ENCODE measurements at places on chromosomes 6 and 20. TPM values are rescaled to one million over a fixed set of nuclear protein-coding genes. Genes with fewer than 3 reads are reported as not detected.
A peak's percentile ranks its signal among the peaks of the same experiment; 100 is the strongest.

Gene PDE10A
- 0.12 TPM for total RNA-seq

DNA sequence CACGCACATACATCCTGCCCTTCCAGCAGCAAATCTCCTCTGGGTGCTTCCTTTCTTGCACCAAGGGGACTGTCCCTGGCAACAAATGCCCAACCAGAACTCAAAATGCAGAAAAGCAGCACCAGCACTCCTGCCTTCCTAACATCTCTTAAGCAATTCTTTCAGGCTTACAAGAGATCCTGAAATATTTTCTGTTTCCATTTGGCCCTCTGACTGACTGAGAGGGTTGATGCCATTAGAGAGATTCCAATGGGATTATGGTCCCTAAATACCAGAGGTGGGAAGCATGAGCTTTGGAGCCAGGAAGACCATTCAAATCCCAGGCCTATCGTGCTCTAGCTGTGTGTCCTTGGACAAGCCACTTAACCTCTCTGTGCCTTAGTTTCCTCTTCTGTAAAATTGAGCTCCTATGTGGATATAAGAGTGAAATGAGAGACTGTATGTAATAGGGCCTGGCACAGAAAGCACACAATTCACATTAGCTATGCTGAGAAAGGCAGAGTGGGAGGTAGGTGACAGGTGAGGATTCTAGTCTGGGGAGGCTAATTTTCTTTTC, 56.8 kb downstream of the PRDM1 start:
- H3K36me3 ChIP-seq, result no peaks in the 10 kb centered on the region
- H3K27me3 ChIP-seq, result no peaks in the 10 kb centered on the region
- H3K4me1 ChIP-seq, result peaks cover 26% of the 10 kb centered on the region
- no peak overlapping the region for H3K4me3 ChIP-seq
- DNase-seq, result no peak
- peak overlapping the region; percentile 72 for H3K27ac ChIP-seq

Gene CLDN20
- total RNA-seq, result not detected

DNA sequence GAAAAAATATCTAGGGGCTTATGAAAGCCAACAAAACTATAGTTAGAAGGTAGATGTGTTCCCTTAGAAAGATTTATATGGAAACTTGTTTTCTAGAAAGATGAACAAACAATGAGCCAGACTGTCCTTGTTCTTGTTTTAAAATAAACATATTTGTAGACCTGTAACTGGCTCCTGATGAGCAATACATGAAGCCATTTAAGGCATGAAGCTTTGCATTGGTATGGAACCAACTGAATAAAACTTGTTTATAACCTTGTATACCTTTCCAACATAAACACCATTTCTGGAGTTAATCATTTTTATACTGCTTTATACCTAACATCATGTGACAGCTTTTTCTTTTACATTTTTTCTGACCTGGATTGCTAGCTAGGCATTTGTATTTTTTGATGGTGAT, 247.8 kb downstream of the PRL start:
- no peak overlapping the region for H3K27ac ChIP-seq
- H3K4me3 ChIP-seq, result no peak overlapping the region
- no peak for DNase-seq
- no peaks in the 10 kb centered on the region for H3K27me3 ChIP-seq
- peaks cover 23% of the 10 kb centered on the region for H3K4me1 ChIP-seq

Gene CTAGE9
- not detected for total RNA-seq

Gene EBF4
- 4.2 TPM for total RNA-seq

GRCh38 chr6:156617941-156618340, 159.2 kb upstream of the ARID1B start:
- no peaks in the 10 kb centered on the region for H3K36me3 ChIP-seq
- DNase-seq, result no peak
- H3K27ac ChIP-seq, result no peak overlapping the region
- peaks cover 4% of the 10 kb centered on the region for H3K27me3 ChIP-seq
- H3K4me3 ChIP-seq, result no peak overlapping the region

GRCh38 chr20:49619113-49620048, 51.4 kb upstream of the PTGIS start:
- no peak for DNase-seq
- H3K4me1 ChIP-seq, result no peaks in the 10 kb centered on the region
- H3K27me3 ChIP-seq, result peaks cover 7% of the 10 kb centered on the region
- no peak overlapping the region for H3K4me3 ChIP-seq

- no peak overlapping the region for H3K4me3 ChIP-seq
- no peaks in the 10 kb centered on the region for H3K36me3 ChIP-seq
- H3K4me1 ChIP-seq, result peaks cover 2% of the 10 kb centered on the region
- DNase-seq, result no peak
Measured at GRCh38 chr6:152952866-152953509, 29.9 kb downstream of the FBXO5 start.

DNA sequence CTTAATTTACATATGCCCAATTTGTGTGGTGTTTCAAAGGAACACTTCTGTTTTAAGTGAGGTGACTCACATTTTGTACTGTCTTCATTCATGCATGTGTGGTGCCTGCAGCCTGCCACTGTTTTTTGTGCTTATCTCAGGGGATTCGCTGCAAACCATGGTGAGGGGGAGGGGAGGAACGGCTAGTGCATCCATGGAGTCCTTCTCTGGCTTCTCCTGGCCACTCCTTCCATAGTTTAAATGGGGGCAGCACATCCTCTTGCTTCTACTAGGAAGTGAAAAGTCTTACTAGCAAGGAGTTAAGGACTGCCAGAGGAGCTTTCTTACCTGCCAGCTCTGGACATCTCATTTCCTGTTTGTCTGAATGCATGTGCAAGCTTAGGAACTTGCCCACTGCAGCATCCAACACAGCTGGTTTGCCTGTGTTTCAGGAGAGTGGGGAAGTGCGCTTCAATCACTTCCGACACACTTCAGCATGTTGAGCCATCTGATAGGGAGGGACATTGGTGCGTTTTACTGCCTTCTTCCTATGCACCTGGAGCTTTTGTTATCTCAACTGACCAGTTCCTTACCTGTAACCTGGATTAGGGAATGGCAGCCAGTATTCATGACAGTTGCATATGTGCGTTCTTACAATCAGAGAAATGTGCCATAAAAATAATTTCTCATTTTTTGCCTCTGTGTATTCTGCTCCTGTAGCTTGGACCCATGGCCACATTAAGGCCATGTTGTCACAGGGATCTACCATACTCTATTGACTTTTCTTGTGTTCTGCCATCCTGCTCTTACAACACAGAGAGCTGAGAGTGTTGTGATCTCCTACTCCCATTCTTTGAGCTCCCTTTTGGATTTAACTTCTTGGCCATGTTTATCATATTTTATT, 211.3 kb downstream of the ARID1B start:
- no peaks in the 10 kb centered on the region for H3K36me3 ChIP-seq
- H3K4me3 ChIP-seq, result no peak overlapping the region
- H3K27me3 ChIP-seq, result no peaks in the 10 kb centered on the region
- no peak for DNase-seq

- no peak for DNase-seq
- H3K27ac ChIP-seq, result no peak overlapping the region
- no peaks in the 10 kb centered on the region for H3K4me1 ChIP-seq
- H3K36me3 ChIP-seq, result no peaks in the 10 kb centered on the region
- H3K27me3 ChIP-seq, result no peaks in the 10 kb centered on the region
Measured at GRCh38 chr6:86152546-86152945, 509.9 kb upstream of the SYNCRIP start.

Gene TP53TG5
- total RNA-seq, result 0.23 TPM

DNA sequence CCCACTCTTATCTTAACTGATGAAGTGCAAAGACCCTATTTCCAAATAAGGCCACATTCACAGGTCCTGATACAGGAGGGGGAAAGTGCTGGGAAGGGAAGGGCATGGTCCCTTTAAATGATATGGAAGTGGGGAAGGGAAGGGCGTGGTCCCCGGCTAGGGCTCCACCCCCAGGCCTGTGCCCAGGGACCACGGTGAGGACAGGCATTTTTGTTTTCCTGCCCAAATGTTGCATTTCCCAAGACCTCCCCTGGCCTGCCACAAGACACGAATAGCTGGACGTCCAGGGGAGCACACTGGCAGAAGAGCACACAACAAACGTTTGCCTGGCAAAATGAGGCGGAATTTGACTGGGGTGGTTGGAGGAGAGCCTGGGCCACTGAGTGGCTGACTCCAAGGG, 16.1 kb upstream of the HFE start:
- no peaks in the 10 kb centered on the region for H3K36me3 ChIP-seq
- H3K4me1 ChIP-seq, result no peaks in the 10 kb centered on the region
- no peak for DNase-seq
- H3K27ac ChIP-seq, result no peak overlapping the region
- no peak overlapping the region for H3K4me3 ChIP-seq
- no peaks in the 10 kb centered on the region for H3K27me3 ChIP-seq
